Activated CD4-positive, alpha-beta T cell treated with anti-CD3 and anti-CD28 coated beads for 36 hours (primary cell): ENCODE measurements at places on chromosomes 12 and 14.
A peak's percentile ranks its signal among the peaks of the same experiment; 100 is the strongest.

DNA sequence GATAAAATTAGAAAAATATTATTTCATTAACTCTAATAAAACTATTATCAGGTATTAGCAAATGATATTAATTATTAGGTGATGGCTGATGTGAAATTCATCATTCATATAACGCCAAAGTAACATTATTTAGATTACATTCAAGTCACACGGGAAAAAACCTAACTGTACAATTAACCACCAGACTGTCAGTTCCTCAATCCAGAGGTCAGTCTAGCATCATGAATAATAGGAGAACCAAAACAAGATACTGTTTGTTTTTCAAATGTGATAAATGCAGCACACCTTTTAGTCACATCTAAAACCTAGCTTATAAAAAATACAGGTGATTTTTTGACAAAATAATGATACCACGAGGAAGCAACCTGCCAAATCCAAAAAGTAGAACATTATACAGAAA, 19.6 kb downstream of the SENP1 start:
- DNase-seq = no peak

GRCh38 chr14:100532906-100533655, 54.1 kb downstream of the BEGAIN start:
- DNase-seq = no peak

DNA sequence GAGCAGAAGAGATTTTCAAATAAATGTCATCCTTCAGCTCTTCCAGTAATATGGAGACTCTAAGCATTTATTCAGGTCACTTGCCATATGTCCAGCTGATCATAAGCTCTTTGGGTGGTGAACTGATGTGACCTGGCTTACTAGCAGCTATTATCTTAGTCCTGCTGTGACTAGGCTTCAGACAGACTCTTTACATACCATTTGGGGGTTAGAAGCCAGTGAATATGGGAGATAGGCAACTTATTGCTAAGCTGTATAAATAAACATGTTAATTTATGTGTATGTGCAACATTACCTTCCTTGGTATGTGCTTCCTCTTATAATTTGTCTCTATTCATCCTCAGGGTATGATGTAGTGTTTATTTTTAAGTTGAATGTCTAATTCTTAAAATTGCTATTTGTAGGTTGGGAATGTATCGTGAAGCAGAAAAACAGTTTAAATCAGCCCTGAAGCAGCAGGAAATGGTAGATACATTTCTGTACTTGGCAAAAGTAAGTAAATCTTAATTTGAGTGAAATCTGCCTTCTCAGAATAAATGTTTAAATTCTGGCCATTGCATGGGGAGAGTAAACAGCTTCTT, 32.4 kb downstream of the TTC8 start:
- no peak for DNase-seq

- no peak for DNase-seq
These were observed 33.0 kb downstream of the MPHOSPH9 start for GRCh38 chr12:123199936-123200335.

GRCh38 chr12:49232940-49233841, 31.7 kb upstream of the TUBA1C start:
- no peak for DNase-seq

GRCh38 chr12:108721824-108722223, 9.5 kb downstream of the CORO1C start:
- DNase-seq = no peak

DNA sequence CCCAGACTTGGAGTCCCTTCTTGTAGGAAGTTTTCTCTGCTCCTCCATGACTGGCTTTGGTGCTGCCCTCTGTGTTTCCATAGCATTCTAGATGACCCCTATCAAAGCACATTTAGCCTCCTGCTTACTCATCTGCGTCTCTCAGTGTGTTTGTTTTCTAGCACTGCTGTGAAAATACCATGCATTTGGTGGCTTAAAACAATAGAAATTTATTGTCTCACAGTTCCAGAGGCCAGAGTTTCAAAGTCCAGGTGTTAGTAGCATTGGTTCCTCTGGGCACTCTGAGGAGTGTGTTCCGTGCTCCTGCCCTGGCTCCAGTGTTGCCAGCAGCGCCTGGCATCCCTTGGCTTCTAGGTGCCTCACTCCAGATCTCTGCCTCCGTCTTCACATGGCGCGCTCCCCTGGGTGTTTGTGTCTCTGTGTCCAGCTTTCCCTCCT, 86.1 kb downstream of the CACNA1C start:
- no peak for DNase-seq

DNA sequence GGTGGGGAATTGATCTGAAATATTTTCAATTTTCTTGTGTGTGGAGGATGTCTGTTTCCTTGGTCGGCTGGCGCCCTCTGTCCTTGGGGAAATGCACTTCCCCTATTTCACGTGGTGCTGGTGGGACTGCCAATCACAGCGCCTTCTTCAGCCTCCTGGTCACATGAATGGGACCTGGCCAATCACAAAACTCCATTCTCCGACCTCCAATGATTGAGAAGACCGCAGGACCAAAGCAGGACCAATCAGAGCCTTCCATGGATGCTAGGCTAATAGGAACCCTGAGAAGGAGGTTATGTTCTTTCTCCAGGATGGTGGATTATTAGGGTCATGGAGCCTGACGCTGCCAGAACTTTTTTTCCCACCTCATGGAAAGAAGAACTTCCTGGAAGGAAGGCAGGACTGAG, 188.7 kb downstream of the TTC8 start:
- peak; percentile 59 for DNase-seq

GRCh38 chr14:71713451-71713850, 218.8 kb upstream of the RGS6 start:
- DNase-seq = no peak

DNA sequence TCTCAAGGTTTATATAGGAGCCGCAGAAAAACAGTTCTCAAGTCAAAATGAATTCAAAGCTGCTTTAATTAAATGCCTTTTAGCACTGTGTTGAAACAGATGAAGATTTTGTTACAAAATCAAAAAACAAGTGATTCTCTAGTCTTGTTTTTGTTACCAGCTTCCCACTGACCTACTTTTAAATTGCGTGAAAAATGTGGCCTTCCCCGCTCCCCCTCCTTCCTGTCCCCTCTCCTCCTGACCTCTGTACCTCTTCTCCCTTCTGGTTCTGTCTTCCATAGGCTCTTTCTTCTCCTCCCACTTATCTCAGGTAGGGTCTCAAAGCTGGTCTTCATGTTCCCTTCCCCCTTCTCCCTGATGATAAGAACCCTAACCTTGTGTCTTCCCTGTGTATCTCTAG, 90.0 kb upstream of the MDM1 start:
- no peak for DNase-seq

DNA sequence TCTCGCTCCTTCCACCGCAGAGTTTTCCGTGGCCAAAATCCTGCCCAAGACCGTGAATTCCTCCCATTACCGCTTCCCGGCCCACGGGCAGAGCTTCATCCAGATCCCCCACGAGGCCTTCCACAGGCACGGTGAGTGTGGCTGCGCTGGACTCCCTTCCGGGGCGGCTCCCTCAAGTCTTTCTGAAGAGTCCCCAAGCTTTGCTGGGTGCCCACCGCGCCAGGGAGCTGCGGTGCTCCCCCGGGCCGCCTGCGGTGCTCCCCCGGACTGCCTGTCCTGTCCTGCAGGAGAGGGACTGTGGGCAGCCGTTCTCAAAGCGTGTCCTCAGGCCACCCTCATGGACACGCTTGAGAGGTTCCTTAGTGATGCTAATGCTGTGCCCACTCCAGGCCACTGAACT, 50.5 kb downstream of the ADGRD1 start:
- no peak for DNase-seq

- DNase-seq = peak; percentile 54
These were observed 63.8 kb downstream of the RIN3 start for GRCh38 chr14:92577321-92577742.

DNA sequence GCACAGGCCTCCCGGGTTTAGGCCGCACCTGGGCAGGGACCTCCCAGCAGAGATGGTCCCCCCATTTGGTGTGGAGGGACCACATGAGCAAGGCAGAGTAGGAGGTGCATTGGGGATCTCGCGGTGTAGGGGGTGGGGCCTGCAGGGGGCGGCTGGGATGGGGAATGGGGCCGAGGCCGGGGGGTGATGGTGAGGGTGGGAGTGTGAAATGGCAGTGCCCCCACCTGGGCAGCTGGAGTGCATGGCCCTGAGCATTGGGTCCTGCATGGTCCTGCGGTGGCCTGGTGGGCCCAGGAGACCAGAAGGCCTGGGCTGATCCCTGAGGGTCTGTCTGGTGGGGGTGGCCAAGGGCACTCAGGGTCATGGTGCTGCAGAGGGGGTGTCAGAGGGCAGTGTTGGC, 111.8 kb downstream of the KIF26A start:
- DNase-seq = no peak

DNA sequence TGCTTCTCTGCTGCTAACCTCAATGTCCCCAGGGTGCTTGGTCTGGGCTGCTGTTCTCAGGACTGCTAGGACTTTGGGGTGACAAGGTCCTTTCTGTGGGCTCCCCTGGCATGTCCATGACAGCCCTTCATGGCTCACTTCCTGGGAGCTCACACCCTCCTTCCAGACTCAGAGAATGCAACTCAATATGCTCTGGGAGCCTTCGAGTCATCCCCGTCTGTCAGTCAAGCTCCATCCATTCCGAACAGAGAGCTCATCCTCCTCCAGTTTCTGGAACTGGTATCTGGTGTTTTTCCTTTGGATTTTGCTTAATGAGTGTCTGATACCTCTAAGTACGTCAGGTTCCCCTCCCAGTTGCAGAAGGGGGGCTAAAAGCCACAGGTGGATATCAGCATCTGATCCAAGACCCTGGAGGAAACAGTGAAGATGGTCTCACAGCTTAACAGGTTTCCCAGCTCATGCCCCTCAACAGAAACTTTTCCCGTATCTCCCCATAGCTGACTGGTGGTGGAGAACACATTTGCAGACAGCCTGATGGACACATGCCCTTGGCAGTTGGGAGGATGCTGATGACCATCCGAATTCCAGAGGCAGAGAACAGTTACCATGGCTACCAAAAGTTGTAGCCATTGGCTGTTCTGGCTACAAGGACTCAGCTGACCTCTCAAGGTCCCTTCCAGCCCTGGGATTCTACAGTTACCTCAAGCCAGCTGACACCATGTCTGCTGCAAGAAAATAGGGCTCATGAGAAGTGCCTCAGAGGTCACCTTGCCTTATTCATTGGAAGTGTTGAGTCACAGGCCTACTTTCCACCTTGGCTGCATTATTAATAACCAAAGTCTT, 9.5 kb upstream of the RAB35 start:
- peak; percentile 50 for DNase-seq

GRCh38 chr14:100906420-100906819, 2.9 kb upstream of the RTL1 start:
- no peak for DNase-seq

DNA sequence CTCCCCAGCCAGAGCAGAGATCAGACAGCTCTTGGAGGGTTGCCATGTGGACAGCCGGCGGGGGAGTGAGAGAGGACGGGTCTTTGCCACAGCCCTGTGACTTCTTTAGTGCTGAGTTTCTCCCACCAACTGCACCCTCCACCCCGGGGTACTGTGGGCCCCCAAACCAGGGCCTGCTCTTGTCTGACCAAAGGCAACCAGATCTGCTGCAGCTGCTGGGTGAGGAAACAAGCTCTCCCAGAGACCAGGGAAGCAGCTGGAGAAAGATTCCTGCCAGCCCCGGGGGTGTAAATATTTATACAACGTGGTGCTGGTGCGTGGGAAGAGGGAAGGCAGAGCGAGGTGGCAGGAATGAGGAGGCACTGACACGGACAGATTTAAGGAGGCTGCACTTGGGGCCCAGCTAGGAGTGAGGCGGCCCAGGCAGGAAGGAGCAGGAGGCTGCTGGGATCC, 14.3 kb upstream of the ZFP36L1 start:
- no peak for DNase-seq

DNA sequence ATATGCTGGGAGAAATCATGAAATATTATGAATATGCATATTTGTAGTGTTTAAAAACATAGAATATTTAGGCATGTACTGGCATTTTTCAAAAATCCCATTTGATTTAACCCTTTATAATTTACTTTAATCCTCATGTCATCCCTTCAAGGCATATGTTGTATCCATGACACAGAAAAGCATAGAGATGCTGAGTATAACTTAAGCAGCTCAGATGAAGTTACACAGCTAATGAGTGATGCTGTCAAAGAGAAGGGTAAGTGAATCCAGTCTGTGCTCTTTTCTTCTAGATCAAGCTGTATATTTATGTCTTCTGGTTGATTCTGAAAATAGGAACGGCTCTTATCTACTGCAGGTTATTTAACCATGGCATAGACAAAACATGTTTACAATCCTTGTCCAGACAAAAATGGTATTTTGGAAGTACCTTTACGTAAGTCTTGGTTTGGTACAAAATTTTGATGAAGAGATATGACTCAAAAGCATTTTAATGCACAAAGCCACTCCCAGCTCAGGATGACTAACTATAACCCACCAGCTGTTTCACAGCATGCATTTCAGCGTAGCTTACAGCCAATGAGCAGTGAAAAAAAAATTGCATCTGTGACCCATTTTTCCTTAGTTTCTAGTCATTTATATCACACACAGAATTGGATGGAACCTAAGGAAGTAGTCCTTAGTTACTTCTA, 201.7 kb downstream of the STXBP6 start:
- DNase-seq = no peak

GRCh38 chr12:40002178-40003169, 103.4 kb downstream of the SLC2A13 start:
- no peak for DNase-seq

DNA sequence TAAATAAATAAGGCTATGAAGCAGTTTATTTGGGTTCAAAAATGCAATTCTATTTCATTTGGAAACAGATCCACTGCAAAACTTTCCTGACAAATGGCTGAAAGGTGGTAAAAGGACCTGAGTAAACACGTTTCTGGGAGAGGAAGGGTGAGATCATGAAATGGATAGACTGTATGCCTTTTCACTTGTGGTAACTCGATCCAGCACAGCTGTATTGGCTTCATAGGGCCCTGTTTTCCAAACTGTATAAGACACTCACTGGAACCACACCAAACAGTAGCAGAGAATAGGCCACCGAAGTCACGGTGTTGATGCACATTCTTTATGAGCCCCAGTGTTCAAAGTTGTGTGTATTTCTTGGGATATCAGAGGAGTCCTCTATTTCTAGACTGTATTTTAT, 325.2 kb upstream of the DIO2 start:
- DNase-seq = no peak

- DNase-seq = no peak
These were observed 21.4 kb downstream of the B4GALNT3 start for GRCh38 chr12:480831-481816.

DNA sequence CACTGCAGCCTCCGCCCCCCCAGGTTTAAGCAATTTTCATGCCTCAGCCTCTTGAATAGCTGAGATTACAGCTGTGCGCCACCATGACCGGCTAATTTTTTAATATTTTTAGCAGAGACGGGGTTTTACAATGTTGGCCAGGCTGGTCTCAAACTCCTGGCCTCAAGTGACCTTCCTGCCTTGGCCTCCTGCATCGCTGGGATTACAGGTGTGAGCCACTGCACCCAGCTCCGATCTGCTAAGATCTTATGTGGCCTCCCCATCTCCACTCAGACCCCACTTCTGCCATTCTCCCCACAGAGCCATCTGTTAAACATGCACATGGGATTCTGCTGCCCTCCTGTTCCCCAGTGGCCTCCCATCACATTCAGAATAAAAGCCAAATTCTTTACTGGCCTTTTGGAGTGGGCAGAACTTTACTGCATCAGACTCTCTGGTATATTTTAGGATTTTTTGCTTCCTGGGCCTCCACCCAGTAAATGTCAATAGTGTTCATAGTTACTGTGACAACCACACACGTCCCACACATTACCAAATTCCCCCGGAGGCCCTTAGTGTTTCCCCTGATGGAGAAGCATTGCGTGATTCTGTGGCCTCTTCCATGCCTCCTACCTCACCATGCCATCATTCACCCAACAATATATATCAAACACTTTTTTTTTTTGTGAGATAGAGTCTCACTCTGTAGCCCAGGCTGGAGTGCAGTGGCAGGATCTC, 96.3 kb downstream of the PTPN11 start:
- peak; percentile 13 for DNase-seq

GRCh38 chr12:45517381-45517780, 212.1 kb upstream of the ARID2 start:
- DNase-seq = no peak
